ENCODE measurements at places on chromosomes 6 and 20. TPM values are rescaled to one million over a fixed set of nuclear protein-coding genes. Genes with fewer than 3 reads are reported as not detected.

The TPD52L1 gene
- total RNA-seq, result 40.8 TPM

The ANGPT4 gene
- total RNA-seq, result 0.60 TPM

The PAX1 gene
- total RNA-seq, result 0.33 TPM

The DDO gene
- 0.16 TPM for total RNA-seq

Data from camera-type eye (tissue), 1 donor.